ENCODE measurements at places on chromosomes 16 and 17.

DNA sequence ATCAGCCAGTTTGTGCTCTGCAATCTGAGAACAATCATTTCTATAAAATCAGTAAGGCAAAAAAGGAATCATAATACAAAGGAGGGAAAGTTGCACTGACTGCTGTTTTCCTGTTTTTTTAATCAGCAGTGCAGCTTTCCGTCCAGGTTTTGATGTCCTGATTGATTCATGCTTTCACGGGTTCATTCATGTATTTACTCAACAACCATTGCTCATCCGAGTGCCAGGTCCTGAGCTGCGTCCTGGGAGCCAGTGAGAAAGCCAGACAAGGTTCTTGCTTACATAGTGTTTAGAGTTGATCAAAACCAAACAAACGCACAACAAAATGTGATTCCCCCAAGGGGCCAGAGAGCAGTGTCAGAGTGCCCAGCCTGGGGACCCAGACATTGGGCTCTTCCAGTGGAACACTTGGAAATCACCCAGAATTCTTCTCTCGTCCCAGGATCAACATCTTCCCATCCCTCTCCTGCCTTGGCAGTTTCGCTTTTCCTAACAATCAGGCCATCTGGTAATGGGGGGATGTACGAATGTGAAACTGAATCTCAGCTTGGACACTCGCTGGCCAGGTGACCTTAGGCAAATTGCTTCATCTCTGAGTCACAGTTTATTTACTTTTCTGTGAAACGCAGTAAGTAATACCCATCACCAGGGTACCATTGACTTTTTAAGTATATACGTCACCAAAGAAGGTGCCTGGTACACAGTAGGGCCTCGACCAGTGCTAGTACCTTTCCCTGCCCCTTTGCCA lies 13.3 kb upstream of the C1QL1 start:
- peak; percentile 80 for DNase-seq

GRCh38 chr17:67566656-67567055 lies 151.1 kb upstream of the NOL11 start:
- no peak for DNase-seq

DNA sequence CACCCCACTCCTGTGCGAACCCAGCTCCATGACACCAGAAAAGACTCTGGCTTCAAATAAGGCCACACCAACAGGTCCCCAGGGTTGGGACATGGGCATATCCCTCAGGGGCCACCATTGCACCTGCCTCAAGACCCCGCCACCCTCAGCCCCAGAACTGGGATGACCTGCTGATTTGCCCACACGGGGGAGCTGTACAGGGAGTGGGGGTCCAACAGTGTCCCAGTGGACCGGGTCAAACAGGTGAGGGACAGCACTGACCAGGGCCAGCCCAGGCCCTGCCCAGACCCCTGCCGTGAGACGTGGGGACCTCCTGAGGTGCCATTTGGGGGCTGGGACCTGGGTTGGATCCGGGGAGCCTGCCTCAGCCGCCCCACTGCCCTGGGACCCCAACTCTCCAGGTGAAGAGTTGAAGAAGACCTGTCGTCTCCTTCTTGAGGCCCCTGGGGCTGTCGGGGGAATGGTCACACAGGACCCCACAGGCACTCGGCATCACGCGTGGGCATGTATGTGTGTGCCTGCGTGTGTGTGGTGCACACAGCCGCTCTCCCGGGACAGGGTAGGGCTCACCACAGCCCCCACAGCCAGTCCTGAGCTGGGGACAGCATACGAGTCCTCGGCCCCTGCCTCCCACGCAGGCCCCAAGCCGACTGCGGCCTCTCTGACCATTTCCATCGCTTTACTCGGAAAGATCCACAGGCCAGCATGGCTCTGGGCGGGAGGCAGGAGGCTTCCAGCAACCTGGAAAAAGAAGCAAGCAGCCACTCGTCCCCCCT lies 34.2 kb upstream of the ZNF469 start:
- no peak for DNase-seq

DNA sequence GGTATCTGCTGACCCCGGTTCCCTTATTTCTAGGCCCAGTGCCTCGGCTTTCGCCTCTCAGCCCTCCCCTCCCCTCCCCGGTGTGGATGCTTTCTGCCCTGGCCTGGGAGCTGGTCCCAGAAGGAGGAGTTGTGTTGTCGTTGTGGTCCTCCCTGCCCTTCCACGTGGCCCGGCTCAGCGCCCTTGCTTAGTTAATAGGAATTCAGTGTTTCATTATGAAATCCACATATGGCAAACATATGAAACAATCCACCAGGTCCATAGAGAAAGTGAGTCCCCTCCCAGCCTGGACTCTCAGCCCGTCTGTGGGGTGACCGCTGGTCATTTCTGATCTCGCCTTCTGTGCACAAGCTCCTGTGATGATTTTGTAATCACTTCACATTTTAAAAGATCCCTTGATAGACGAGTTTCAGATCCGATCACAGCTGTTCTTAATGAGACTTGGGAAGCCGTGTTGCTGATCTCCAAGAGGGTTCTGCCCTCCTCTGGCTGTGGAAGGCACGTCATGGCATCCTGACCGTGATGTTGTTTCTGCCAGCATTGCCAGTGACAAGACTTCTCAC lies 112.1 kb downstream of the BANP start:
- DNase-seq = no peak

GRCh38 chr16:66169817-66170216 lies 196.7 kb upstream of the CDH5 start:
- DNase-seq = no peak

GRCh38 chr17:38579934-38580333 lies 25.8 kb downstream of the SRCIN1 start:
- DNase-seq = peak; percentile 87

DNA sequence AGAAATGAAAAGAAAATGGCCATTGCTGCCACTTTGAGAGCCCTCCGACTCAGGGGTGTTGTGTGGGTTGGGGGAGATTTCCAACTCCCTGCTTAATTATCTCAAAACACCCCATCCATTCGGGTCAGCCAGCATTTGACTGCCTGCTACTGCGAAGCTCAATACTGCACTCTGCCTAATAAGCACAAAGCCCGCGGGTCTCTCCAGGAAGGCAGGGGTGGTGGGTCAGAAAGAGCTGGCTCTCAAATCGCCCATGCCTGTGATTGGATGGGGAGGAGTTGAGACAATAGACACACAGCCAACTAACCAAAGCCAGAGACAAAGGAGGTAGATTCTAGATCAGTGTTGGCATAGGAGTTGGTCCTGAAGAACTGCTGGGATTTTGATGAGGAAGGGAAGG lies 2.3 kb upstream of the XAF1 start:
- no peak for DNase-seq

GRCh38 chr16:86285421-86285820 lies 224.9 kb upstream of the FOXF1 start:
- no peak for DNase-seq

GRCh38 chr17:42276359-42276608 lies at the start of gene STAT5B:
Gene STAT5B (minus strand): TSS chr17:42276391. CDS start chr17:42232127, 44,264 bp downstream.
- DNase-seq = peak; percentile 80

GRCh38 chr17:42347198-42347597 lies 41.0 kb downstream of the STAT3 start:
- no peak for DNase-seq

DNA sequence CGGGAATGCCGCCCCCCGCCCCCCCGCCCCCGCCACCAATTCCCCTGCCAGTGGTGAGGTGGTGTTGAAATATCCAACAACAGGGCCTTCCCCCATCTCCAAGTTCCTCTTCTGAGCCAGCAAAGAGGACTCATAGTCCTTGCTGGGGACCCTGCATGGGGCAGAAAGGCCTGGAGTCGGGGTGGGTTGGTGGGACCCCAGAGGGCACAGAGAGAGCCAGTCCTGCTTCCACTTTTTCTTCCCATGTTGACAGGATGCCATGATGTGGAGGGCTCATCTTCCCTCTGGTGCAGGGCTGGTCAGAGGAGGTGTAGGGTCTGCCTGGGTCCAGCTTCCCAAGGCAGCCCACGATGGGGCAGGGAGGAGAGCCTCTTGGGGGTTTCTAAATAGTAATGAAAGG lies 49.0 kb upstream of the PIK3R6 start:
- no peak for DNase-seq

DNA sequence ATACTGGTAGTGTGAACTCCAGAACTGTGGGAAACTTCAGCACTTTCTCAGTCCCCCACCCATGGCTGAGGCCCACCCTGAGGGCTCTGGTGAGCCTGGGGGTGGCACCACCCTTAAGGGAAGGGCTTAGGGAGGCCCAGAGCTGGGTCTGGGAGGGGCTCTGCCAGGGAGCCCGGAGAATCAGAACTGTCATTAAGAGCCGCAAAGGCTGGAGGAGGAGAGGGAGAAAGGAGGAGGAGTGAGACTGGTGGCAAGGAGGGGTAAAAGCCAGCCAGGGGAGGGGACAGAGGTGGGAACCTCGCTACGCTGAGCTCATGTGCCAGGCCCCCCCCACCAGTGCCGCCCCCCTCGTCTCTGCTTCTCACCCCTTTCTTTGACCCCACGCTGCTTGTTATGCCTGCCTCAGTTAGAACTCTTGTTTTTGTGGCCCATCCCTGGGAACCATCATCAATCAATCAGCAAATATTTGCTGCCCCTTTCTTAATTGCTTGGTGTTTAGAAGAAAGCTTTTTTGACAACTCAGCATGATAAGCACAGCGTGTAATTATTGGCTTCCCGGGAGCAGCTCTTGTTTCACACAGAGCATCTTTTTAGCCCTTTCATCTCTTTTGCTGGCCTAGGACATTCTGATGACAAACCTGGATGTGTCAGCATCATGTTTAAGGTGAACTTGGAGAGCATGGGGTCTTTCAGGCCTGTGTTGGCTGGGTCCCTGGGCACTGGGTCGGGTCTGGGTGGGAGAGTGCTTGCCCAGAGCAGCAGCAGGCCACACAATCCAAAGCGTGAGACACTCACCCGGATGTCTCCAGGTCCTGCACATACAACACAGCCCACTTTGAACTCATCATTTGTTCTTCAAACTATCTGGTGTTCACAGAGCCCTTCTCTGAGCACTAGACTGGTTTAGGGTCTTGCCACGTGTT lies 77.7 kb downstream of the NETO2 start:
- no peak for DNase-seq

DNA sequence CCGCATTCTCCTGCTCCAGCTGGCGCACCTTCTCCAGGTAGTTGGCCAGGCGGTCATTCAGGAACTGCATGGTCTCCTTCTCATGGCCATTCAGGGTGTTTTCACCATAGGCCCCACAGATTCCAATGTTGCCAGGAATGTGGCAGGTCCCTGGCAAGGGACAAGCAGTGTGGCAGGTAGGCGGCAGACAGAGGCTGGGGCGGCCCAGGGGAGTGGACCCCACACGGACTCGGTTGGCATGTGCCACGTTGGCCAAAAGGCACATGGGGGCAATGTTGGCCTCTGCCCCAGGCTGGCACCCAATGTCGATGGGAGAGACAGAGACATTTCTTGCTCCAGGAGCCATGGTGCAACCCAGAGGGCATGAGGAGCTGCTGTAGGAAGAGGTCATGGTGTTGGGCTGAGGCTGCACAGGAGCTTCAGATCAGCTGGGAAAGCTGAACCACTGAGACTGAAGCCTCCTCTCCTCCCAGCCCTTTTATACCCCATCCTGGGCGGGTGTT lies at the start of gene KRT38:
Gene KRT38, minus strand, starts transcription at position 453 of the 503 bp plus-strand sequence. Its CDS starts 62 bp downstream, at position 391.
- no peak for DNase-seq

- no peak for DNase-seq
Observed at GRCh38 chr16:84547546-84548061, 43.1 kb upstream of the MEAK7 start.

- DNase-seq = no peak
Observed at GRCh38 chr17:74994440-74994839, 7.0 kb downstream of the CDR2L start.

- no peak for DNase-seq
Observed at GRCh38 chr17:8072341-8072728, 15.2 kb downstream of the ALOX12B start.

- DNase-seq = no peak
Observed at GRCh38 chr17:6494239-6494941, 50.1 kb downstream of the PIMREG start.

DNA sequence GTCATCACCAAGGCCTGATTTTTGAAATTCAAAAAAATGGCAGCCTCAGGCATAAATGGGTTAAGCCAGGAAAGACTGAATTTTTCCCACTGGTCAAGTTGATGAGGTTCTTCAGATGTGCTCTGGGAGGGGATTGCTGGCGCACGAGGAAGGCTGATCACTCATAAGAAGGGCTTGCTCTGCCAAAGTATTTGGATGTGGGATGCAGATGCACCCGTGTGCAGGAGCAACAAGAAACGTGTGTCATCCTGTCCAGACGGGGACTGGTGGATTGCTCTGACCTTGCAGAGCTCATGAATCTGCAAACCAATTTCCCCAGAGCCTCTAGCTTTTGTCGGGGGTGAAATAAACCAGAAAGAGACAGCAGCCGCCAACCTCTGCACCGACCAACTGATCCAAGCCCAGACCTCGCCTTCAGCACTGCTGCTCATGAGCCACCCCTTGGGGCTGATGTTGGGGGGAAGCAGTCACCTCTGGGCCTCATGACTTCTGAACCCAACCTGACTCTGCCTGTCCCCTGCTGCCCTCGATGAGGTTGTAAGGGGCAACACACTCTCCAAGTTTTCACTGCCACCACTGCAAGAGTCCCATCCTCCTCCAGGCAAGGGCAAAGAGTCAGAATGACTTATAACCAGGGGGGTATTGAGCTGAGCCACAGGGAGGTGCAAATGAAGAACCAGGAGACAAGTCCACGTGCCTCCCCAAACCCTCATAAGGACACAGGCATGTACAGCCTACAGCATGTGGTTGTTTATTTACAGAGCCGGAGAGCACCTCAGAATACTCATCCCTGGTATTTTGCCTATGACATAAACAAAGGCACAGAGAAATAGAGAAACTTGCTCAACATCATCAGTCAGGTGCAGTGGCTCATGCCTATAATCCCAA lies 452.0 kb downstream of the SOX9 start:
- DNase-seq = no peak

DNA sequence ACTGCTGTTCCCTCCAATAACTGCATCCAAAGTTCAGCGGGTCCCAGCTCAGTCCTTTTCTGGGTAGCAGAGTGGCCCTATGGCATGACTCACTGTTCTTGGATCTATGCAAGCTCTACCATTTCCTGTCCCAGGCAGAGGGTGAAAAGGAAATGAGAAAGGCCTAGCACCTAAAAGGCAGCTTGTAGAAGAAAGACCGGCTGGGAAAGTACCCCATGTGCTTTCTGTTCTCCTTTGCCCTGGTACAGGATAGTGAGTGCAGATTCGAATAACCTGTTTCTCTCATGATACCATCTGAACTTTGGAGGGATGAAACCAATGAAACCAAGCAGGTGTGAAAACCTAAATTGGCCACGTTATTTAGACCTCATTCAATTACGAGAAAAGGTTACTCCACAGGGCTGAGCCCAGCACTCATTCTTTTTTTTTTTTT lies 12.7 kb upstream of the HASPIN start:
- DNase-seq = peak; percentile 76

GRCh38 chr16:72551649-72552048 lies 379.7 kb upstream of the PMFBP1 start:
- no peak for DNase-seq

GRCh38 chr17:73564843-73565242 lies 79.4 kb downstream of the SDK2 start:
- no peak for DNase-seq

- DNase-seq = no peak
Observed at GRCh38 chr17:80765241-80765961, 220.8 kb downstream of the RPTOR start.
